T-helper 2 cell (primary cell): ENCODE measurements at places on chromosomes 16 and 17.

GRCh38 chr16:53235851-53236250 is 181.1 kb downstream of the CHD9 start:
- DNase-seq: no peak

DNA sequence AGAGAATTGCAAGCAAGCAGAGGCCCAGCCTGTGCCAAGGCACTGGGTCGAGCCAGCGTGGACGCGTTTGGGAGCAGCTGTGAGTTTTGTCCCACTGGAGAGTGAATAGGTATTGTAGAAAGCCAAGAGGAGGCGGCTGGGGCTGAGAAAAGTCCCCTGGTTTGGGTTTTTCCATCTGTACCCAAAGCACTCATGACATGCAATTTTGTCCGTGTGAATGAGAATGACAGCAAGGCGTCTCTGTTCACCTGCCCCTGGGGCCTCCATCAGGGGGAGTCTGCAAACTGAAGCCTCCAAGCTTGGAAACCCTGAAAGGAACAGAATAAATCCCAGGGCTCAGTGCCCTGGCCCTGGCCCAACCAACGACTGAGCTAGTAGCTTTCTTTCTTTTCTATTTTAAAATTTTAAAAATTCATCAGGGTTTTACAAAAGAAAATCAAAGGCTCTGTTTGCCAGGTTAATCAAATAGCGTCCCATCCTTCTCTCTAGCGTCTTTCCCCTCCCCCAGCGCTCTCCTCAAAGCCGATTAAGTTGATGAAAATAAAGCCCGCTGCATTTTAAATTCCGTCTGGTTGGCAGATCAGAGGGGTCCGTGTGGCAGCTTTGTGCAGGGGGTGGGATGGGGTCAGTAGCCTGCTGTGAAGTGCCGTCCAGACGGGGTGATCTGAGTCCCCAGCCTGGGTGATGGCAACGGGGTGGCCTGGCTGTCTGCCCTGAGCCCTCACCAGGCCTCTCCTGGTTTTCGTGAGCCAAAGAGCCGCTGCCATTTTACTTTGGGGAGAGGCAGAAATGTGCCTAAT is 171.0 kb downstream of the KATNIP start:
- DNase-seq: no peak

DNA sequence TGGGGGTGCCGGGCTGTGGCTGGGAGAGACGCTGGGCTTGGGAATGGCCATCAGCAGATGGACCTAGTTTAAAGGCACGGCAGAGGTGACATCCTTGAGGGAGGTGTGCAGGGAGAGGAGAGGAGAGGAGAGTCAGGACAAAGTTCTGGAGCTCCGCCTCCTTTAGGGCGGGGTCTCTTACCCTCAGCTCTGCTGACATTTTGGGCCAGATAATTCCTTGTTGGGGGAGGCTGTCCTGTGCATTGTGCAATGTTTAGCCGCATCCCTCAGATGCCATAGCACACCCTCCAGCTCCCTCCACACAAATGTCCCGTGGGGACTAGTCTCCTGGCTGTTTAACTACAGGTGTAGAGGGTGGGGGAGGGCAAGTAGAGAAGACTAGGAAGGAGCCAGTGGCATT is 48.3 kb downstream of the ARHGAP23 start:
- no peak for DNase-seq

DNA sequence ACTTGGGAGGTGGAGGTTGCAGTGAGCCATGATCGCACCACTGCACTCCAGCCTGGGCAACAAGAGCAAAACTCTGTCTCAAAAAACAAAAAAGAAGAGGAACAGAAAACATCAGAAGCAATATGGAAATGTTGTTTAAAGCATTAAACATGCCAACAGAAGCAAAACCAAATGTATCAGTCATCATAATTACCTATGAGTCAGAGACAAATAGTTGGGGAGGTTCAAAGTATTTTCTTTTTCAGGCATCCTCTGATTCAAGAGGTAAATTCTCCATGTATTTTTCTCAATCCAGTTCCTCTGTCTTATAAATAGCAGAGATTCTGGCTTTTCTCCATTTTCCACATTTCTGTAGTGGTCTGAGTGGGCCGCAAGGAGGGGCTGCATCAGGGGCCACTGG is 2.1 kb upstream of the TM4SF5 start:
- DNase-seq: no peak

- no peak for DNase-seq
Observed at GRCh38 chr17:67566656-67567055, 151.1 kb upstream of the NOL11 start.

- DNase-seq: no peak
Observed at GRCh38 chr17:77790143-77790829, 168.2 kb upstream of the TNRC6C start.
